ENCODE measurements at places on chromosomes 5 and 9. TPM values are rescaled to one million over a fixed set of nuclear protein-coding genes. Genes with fewer than 3 reads are reported as not detected.

GRCh38 chr5:55541056-55541635, 6.4 kb upstream of the PLPP1 start:
- no peak for DNase-seq

DNA sequence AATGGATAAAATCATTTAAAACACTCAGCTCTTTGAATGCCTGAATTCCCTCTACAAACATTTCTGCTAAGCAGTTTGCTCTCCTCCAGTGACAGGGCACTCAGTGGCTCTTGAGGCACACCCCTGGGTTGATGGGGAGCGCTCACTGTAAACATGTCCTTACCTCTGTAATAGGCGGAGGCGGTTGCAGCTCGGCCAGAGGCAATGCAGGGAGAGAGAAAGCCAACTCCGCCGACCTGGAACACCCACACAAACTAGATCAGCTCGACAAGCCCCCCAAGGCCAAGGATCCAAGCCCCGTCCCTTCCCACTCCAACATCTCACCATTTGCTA, 329 bp downstream of the CDC23 start:
- no peak for DNase-seq

GRCh38 chr5:33420946-33421345, 19.8 kb upstream of the TARS1 start:
- DNase-seq = no peak

DNA sequence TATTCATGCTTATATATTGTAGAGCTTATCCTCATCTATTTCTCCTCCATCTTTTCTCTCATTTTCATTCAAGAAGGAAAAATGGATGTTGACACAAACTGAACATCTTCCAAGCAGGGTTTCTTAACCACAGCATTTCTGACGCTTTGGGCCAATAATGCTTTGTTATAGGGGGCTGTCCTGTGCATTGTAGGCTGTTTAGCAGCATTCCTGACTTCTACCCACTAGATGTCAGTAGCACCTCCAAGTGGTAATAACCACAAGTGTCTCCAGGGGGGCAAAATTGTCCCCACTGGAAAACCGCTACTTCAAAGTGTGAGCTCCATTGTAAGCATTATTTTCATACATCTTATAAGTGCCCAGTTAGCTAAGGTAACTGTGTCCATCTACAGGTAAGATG, 2.6 kb upstream of the TXNDC8 start:
- no peak for DNase-seq

DNA sequence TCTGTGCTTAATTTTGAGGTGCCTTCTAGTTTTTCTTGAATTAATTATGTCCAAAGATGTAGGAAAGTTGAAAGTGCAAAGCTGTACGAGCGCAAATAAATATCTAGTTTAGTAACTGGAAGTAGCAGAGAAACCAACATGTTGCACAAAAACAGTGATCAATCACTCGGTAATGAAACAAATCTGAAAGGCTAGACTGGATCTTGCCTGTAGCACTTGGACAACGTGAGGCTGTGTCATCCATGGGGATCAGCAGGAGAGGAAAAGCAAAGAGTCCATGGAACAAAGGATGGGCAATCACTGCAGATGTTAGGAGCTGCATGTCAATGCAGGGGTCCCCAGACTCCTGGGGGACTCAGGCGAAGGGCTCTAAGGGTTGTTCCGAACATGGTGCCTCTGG, 424.2 kb downstream of the IRX1 start:
- DNase-seq = no peak

GRCh38 chr5:98796197-98796972, 22.9 kb downstream of the RGMB start:
- no peak for DNase-seq

- no peak for DNase-seq
These were observed 343.6 kb downstream of the SPATA31D1 start for GRCh38 chr9:82332018-82332773.

PPWD1 gene
- 64.7 TPM for total RNA-seq

NUTM2F gene
- total RNA-seq = not detected

SLC36A3 gene
- total RNA-seq = not detected

FGF10 gene
- total RNA-seq = not detected

All from spleen (tissue), 13 donors.